ENCODE measurements at places on chromosomes 4 and X.

DNA sequence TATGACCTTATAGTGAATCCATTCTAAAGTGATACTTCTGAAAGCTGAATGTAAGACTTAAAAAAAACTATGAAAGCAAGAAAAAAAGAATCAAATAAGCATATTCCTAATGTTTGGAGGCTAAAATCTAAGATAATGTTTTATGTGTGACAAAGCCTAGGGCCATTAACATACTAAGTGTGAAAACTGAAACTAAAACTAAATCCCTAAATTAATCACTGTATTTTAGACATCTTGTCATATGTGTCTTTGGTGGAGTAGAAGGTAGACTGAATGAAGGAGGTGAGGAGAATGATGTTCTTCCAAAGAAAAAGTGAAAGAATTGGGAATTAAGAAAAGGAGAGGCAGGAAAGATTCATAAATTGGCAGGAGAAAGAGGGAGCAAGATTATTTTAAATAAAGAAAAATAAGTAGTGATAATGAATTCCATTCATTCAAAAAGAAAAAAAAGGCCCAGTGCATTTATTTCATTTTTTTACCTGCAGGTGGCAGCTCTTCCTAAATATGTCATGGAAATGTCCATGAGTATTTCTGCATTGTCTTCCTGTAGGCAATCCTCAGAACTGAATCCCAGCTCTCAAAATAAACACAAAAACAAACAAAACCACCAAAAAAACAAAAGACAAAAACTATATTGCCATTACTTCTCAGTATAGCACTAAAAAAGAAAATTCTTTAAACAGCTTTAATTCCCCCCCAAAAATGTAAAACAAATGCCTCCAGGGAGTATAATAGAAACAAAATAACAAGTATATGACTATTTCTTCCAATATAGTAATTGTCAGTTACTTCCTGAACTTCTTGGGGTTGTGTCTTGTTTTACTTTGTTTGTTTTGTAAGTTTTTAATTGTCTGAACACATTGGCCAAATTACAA, 17.0 kb upstream of the AP1AR start:
- no peak for DNase-seq

GRCh38 chr4:86942185-86942666, 7.4 kb downstream of the AFF1 start:
- DNase-seq, result no peak

DNA sequence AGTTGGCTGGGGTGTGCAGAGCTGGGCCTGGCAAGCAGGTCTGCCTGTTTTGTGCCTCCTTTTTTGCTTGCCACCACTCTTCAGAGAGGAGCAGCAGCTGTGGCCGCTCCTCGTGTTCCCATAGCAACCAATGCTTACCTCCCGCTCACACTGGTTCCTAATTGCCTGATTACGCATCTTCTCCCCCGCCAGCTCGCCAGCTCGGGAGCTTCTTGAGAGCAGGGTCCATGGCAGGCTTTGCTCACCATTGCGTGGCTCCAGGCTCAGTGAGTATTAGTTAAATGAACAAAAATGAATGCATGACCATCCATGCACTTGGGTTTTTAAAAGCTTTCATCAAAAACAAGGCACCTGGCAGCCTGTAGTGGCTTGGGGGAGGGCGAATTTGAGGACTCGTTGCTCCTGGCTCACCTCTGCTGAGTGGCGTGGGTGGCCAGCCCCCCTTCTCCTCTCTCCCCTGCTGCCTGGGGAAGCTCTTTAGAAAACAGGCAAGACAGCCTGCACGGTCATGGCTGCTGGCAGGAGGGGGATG, 14.2 kb upstream of the PJA1 start:
- DNase-seq, result no peak

GRCh38 chr4:26729547-26729946, 131.1 kb upstream of the STIM2 start:
- DNase-seq, result no peak

DNA sequence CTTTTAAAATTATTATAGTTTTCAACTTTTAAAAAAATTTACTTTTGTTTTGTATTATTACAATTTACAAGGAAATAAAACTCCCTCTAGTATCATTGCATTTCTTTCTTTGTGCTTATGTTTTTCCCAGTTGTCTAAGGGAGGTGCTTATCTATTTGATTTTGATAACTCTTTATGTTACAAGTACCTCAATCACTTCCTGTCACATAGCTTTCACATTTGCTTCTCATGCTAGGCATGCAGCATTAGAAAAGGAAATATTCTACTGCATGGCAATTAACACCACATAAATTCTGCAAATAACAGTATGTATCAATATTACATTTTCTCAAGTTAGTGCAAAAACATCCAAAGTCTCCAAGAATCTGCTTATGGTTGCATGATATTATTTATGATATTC, 180.3 kb upstream of the HS3ST1 start:
- DNase-seq, result no peak

Data from GM19239 (cell line).